ENCODE measurements at places on chromosomes 7 and 10.

DNA sequence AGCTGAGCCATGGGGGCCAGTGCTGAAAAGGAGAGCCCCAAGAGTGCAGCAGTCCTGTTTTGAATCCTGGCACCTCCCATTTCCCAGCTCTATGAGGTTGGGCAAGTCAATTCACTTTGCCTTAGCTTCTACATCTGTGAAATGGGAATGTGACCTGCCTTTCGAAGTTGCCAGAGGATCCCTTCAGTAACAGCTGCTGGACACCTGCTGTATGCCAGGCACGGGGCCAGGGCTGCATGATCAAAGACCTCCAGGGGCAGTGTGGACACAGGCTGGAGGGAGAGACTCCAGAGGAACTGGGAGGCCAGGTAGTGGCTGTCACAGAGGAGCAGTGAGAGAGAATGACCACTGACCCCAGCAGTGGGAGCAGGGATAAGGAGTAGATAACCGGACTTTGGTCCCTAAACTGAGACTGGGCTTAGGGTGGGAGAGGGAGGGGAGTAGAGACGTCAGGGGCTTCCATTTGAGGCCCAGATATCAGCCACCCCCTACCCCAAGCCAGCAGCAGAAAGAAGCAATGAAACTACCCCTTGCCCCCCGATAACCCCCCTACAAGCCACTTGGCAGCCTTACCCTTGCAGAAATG, 45.2 kb downstream of the SRRM3 start:
- DNase-seq = no peak

- DNase-seq = no peak
Measured at GRCh38 chr10:74875966-74876365, 49.6 kb downstream of the KAT6B start.

DNA sequence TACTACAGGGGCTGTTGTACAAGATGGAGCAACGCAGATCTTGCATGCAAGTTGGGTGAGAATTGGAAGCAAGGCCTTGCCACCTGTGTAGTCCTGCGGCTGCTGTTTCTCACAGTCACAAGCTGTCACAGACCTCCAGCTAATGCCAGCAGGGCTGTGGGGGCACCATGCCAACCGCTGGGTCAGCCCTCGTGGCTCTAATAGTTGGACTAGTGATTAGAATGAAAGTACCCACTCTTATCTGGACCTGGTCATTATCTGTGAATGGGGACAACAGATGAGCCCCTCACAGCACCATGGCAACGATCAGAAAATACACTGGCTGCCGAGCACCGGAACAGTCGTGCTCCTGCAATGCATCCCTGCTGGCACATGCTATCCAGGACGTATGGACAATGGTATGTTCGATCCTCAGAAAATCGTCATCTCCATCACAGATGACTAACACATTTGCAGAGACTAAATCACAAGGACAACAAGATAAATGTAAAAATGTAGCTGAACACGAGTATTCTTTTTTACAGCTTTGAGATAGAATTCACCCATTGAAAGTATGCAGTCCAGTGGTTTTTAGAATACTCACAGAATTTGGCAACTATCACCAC, 80.4 kb upstream of the CALN1 start:
- no peak for DNase-seq

DNA sequence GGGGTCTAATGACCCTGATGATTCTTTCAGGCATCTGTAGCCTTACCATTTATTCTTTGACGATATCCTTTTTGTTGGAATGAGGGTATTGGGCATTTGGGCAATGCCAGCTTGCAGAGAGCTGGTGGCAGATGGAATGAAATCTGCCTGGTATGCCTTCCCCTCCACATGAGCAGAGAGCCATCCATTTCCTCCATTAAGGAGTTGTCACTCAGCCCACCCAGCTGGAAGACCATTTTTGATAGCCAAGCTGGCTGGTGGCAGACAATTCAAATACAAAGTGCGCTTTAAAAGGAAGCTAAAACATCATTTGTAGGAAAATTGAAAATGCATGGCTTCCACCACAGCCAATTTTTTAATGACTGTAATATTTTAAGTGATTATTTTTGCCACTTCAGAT, 240.1 kb upstream of the SLC26A5 start:
- no peak for DNase-seq

GRCh38 chr10:21099291-21100062, 202.4 kb upstream of the NEBL start:
- no peak for DNase-seq

DNA sequence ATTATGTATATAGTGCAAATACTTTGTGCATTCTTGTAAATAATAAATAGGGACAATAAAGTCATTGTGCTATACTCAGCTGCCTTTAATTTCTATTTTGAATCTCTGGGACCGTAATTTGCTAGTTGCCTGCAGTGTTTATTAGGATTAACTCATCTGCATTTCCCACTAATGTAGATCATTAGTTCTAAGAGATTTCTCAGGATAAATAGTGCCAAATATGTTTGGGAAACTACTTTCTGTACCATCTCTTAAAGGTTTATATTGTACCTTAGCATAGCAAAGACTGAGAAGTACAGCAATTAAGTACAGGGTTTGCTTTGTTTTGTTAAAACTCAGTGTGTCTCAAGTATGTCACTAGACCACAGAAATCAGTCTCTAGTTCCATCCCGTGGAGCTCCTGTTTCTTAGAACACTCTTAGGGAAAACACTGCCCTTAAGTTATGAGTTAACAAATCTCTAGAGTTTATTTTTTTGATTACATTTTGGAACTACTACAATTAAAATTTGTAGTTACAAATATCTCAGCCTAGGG, 26.0 kb downstream of the ADD3 start:
- peak; percentile 43 for DNase-seq

GRCh38 chr7:85489498-85489897, 302.6 kb upstream of the SEMA3D start:
- no peak for DNase-seq

GRCh38 chr7:116271963-116272886, 61.9 kb downstream of the TES start:
- DNase-seq = peak; percentile 33

- DNase-seq = no peak
Measured at GRCh38 chr7:51126813-51127617, 189.6 kb downstream of the COBL start.

GRCh38 chr7:82049891-82050533, 280.2 kb upstream of the HGF start:
- peak; percentile 29 for DNase-seq

DNA sequence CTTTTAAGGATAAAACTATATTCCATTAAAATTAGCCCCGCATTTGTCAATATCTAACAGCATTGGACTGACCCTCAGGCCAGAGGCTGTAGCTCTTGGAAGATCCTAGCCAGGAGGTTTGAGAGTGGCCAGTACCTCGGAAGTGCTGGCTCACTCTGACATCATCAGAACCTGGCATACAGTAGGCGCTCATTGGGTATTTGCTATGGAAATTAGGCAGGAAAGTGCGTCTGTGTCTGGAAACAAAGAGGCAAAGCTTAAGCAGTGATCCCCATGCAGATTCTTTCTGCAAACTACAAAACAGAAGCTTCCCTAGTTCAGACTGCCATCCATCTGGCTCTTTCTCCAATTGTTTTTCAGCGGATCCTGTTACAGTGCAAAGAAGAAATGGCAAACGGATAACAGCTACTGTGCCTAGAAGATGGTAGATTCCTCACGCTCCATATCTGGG, 1.7 kb upstream of the PRKCQ start:
- no peak for DNase-seq

DNA sequence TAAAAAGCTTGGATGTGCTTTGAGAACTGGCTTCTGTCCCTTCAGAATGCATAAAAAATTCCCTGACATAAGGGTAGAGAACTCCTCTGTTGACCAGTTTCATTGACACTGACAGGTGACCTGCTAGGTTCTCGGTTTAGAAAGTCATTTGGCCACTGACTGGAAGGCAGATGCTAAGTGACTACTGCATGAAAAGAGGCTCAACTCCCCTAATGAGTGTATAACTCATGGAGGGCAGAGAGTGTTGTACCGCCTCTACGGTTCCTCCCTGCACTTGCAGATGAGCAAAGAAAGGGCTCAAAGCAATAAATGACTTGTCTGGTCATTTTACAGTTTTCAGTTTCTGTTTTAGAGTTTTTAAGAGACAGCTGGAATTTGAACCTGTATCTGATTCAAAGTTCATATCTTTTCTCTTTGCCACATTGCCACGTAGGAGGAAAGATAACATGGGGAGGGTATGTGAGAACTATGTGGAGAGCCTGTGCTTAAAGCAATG, 2.9 kb upstream of the FGL2 start:
- DNase-seq = no peak

GRCh38 chr10:60733826-60734225, 44.5 kb upstream of the CDK1 start:
- DNase-seq = no peak

- no peak for DNase-seq
Measured at GRCh38 chr7:72007018-72007417, 405.1 kb downstream of the CALN1 start.
